Hematopoietic multipotent progenitor cell treated with erythropoietin and hydrocortisone succinate and interleukin-3 and kit ligand, for 15 days (in vitro differentiated cells): ENCODE measurements at places on chromosomes 3 and 15.

DNA sequence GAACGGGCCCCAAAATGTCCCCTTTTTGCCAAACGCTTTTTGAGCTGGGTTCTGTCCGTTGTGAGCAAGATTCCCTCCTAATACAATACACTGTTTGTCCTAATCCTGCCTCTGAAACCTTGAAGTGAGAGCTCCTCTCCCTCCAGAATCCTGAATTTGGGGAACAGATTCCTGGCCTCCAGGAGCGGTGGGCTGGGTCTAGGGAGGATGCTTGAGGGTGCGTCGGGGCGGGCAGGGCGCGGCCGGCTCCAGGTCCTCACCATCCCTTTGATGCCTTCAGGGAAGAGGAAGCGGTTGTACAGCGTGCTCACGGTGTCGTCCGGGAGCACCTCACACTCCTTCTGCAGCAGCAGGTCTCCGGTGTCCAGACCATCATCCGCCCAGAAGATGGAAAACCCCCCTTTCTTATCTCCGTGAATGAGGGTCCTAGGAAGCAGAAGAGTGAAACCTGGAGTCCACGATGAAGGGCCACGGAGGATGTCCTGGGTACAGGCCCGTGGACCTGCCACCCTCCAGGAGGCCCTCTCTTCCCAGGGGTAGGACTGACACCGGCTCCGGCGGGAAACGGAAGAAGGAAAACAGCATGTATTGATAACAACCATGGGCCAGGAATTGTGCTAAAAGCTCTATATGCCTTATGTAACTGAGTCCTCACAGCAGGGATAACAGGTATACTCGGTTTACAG is 23.2 kb downstream of the ALDH1L1 start:
- no peak for DNase-seq

DNA sequence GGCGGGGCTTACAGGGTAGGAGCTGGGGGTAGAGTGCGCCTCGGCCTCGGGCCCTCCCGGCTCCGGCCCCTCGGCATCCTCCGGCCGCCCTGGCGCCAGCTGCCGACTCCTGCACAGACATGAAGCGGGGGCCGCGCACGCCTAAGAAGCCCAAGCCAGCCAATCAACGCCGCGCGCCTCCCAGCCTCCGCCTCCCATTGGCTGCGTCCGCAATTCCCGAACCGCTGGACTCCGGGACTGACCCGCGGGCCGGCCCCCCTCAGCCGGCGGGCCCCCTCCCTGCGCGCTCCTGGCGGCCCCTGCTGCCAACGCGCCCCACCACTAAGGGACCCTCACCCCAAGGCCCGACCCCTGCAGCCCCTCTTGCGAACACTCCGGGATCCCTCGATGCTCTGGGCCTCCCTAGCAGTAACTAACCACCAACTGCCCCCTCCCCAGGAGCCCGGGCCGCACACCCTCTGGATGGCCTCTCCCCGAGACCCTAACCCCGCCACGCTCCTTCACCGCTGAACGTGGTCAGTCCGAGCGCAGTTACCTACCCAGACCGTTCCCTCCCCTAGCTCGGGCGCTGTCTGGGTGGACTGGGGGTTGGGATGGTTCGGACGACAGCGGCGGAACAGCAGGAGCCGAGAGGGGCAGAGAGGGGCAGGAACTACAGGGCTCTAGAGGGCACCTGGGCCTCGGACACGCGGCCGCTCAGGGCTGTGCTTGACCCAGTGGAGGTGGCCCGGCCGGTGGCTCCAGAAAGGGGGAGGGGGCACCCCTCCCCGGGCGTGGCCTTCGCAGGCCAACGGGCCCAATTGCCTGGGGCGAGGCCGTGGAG is 5.0 kb downstream of the GATA2 start:
- peak; percentile 60 for DNase-seq

DNA sequence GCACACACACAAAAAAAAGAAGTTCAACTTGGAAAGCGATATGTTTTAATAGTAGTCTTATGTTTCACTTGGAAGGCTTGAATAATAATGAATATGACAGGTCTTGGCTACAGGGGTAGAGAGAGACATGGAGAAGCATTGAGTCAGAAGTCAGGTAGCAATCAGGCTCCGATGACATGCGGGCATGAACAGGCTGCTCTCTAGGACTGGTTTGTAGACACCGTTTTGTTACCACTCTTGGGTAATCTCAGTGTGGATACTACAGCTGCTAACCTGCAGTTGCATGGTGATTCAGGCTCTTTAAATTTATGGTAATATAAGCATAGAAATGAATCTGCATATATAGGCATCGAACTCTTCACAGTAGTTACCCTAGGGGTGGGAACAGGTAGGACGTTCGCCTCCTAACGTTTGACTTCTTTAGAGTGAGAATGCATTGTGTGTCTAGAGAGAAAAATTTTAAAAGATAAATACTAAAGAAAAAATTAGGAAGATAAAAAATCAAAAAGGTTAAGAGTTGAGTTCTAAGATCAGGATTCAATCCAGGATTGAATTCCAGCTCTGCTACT is 241.6 kb upstream of the KBTBD8 start:
- no peak for DNase-seq

DNA sequence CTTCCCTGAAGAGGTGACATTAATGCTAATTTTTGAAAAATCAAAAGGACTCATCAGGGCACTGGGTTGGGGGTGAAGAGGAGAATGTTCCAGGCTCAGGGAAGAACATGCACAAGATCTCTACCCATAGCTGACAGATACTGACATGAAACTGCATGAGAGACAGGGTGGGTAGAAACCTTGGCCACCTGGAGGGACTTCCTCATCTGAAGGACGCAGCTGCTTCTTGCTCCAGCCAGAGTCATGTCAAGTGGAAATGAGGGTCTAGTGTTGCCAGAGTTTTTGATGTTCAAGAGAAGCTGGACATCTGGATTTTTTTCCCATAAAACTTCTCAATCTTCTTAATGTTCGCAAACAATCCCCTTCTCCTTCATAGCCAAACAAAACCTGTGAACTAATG is 29.7 kb downstream of the AMOTL2 start:
- DNase-seq, result no peak

DNA sequence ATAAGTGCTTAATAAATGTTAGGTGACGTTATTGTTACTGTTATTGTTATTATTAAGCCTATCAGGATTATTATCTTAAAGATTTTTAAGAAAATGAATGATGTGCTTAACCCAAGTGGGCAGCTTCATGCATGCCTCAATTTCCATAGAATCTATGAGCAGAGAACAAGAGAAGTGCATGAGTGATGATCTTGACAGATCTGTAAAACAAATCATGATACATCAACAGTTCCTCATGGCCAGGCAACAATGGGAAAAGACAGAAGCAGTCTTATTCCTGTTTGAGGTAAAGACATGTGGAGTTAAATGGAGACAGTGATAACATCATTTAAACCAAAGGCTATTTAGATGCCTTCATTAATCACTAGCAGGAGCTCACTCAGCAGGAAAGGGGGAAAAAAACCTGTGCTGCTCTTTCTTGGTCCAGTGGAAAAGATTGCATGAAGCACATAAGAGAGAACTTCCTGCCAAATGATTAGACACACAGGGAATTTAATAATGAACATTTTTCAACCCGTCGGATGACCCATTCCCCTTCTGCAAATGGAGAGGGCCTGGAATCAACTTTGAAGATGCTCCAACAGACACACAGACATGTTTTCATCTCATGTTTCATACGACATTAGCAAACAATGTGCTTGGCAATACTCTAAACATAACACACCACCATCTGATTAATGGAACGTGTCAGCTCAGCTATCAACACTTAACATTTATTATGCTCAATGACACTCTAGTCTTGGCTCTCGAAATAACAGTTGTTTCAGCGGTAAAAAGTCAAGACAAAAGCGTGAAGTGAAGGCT is 212.2 kb upstream of the LRRN1 start:
- no peak for DNase-seq

- DNase-seq, result no peak
Measured at GRCh38 chr3:66322436-66322835, 101.6 kb downstream of the SLC25A26 start.

- no peak for DNase-seq
Measured at GRCh38 chr3:73950865-73951558, 326.3 kb upstream of the PDZRN3 start.

- DNase-seq, result no peak
Measured at GRCh38 chr15:65773386-65774111, 18.5 kb downstream of the DENND4A start.

- peak; percentile 75 for DNase-seq
Measured at GRCh38 chr3:195863121-195864061, 45.0 kb downstream of the TNK2 start.

DNA sequence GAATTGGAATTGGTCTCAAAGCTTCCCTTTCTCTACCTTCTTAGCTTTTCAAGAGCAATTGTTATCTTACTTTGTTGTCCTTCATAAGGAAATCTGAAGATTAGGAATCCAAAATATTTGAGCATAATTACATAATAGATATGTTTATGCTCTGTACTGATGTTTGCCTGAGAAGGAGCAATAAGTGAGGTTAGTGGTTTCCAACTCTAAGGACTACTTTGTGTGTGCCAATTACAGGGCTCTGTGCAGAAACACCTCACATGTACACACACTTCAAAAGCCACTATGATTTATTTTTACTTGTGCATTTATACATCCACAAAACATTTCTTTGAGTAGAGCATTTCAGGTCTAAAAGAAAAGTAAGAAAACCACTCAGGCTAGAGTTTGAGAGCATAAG is 49.9 kb downstream of the MME start:
- DNase-seq, result no peak

GRCh38 chr3:68858549-68858948 is 73.8 kb downstream of the TAFA4 start:
- no peak for DNase-seq

GRCh38 chr3:174959556-174960065 is 100.5 kb downstream of the NAALADL2 start:
- no peak for DNase-seq

- no peak for DNase-seq
Measured at GRCh38 chr3:67294341-67294740, 296.2 kb downstream of the KBTBD8 start.

DNA sequence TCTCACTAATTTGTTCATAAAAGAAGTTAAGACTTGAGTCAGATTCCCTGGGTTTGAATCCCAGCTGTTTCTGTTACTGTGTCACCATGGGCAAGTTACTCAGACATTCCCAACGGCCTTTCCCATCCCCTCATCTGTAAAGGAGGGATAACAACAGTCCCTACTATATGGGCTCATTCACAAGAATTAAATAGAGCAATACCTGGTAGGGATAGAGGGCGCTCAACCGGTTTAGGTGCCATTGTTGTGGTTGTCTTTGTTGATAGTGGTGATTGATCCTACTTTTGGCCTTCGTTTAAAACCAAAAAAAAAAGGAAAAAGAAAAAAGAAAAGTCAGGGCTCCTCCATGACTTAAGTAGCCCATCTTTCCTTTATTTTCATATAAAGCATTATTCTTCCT is 563.1 kb downstream of the GRM7 start:
- no peak for DNase-seq

DNA sequence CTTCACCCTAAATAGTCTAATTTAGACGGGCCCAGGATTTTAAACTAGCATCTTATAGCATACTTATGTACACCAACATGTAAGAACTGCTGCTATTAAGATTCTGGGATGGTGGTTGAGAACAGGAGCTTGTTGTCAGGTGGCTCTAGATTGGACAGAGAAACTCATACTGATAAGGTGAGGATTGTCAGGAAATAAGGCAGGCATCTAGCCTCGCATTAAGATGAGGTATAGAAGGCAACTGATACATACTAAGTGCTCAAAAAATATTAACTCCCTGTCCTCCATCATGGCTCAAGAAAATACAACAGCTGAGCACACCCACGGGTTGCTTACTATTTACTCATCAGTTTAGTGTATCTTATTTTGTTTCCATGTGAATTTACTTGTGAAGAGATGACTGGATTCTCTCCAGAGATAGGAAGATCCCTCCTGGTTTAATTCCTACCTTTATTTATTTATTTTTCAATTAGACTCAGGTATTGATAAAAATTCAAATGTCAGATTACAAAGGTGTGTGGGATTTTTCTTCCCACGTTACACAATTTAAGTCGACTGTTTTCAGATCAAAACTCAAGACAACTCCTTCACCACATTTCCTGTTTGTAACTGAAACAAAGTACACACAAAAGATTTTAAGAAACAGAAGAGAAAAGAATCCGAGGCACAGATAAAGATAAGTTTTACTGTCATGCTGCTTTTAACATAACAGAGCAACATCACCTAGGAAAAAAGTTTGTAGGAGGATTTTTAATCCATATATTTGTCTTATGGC is at the start of gene TRAT1:
Gene TRAT1 (plus strand): TSS at position 664 of the 775 bp plus-strand sequence. CDS start 142 bp downstream, outside the sequence.
- no peak for DNase-seq

GRCh38 chr15:31598620-31599019 is 272.0 kb downstream of the KLF13 start:
- DNase-seq, result no peak

GRCh38 chr15:29773816-29774215 is 48.5 kb downstream of the TJP1 start:
- DNase-seq, result no peak

GRCh38 chr3:64229903-64230302 is 4.6 kb upstream of the PRICKLE2 start:
- no peak for DNase-seq

GRCh38 chr3:16609927-16610580 is 4.8 kb upstream of the DAZL start:
- no peak for DNase-seq

- DNase-seq, result no peak
Measured at GRCh38 chr15:43534897-43535296, 17.5 kb downstream of the MAP1A start.

DNA sequence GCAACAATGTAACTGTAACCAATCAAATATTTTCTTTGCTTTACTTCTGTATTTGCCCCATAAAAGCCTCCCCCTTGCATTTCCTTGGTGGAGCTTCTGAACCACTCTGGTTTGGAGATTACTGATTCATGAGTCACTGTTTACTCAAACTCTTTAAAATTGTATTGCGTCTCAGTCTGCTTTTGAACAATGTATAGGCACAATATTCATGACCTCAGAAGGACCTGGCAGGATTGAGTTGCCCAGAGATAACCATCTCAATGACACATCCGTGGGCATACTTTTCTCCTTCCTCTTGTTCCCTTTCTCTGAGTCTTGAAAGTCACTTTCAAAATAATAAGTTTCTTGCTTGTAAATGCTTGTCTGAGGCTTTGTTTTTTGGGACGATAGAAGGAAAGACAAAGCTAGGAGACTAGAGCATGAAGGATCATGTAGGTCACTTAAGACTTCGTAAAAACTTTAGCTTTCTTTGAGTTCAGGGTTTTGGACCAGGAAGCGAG is 57.1 kb upstream of the POU1F1 start:
- no peak for DNase-seq

DNA sequence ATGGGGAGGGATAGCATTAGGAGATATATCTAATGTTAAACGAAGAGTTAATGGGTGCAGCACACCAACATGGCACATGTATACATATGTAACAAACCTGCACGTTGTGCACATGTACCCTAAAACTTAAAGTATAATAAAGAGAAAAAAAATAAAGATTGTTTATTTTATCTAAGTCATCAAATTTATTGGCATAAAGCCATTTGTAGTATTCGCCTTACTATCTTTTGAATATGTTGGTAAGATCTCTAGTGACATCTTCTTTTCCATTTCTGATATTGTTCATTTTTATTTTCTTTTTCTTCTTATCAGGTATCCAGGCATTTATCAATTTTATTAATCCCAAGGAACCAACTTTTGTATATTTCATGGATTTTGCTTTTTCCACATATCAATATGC is 5.8 kb upstream of the ABHD5 start:
- DNase-seq, result no peak

- DNase-seq, result no peak
Measured at GRCh38 chr15:97200161-97200560, 760.3 kb upstream of the ARRDC4 start.
